ENCODE measurements at places on chromosomes 1 and 21. TPM values are rescaled to one million over a fixed set of nuclear protein-coding genes. Genes with fewer than 3 reads are reported as not detected.

The CDC42BPA gene
- 0.42 TPM for total RNA-seq

GRCh38 chr1:206685769-206686477, 1.2 kb downstream of the MAPKAPK2 start:
- peak overlapping the region; percentile 85 for H3K27ac ChIP-seq
- no peaks in the 10 kb centered on the region for H3K36me3 ChIP-seq
- peaks cover 52% of the 10 kb centered on the region for H3K4me1 ChIP-seq
- H3K27me3 ChIP-seq: no peaks in the 10 kb centered on the region
- peak overlapping the region; percentile 83 for H3K4me3 ChIP-seq
- peak; percentile 47 for DNase-seq

- no peaks in the 10 kb centered on the region for H3K36me3 ChIP-seq
- DNase-seq: no peak
- H3K4me3 ChIP-seq: no peak overlapping the region
- H3K4me1 ChIP-seq: no peaks in the 10 kb centered on the region
- no peaks in the 10 kb centered on the region for H3K27me3 ChIP-seq
Observed at GRCh38 chr1:76770979-76771378, 96.3 kb upstream of the ST6GALNAC5 start.

- DNase-seq: no peak
- no peaks in the 10 kb centered on the region for H3K36me3 ChIP-seq
- no peak overlapping the region for H3K27ac ChIP-seq
- H3K4me3 ChIP-seq: no peak overlapping the region
- H3K27me3 ChIP-seq: no peaks in the 10 kb centered on the region
- H3K4me1 ChIP-seq: peaks cover 46% of the 10 kb centered on the region
Observed at GRCh38 chr21:34133802-34134201, 60.4 kb downstream of the MRPS6 start.

The KCNJ9 gene
- not detected for total RNA-seq

DNA sequence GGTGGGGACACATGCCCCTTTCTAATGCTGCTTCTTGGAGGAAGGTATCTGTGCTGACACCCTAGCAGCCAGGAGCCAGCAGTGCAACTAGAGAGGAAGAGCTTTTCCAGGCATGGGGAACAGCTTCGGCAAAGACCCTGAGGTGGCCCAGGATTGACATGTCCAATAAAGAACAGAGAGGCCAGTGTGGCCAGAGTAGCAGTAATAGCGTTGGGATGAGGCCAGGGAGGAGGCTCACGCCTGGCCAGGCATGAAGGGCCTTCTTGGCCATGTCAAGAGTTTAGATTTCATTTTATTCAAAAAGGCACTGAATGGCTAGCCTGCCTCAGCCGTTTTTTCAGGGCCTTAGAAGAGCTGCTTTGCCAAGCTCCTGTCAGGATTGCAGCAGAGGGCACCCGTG, 16.3 kb upstream of the ADAMTSL4 start:
- H3K27me3 ChIP-seq: no peaks in the 10 kb centered on the region
- no peaks in the 10 kb centered on the region for H3K4me1 ChIP-seq
- H3K27ac ChIP-seq: no peak overlapping the region
- no peaks in the 10 kb centered on the region for H3K36me3 ChIP-seq
- no peak overlapping the region for H3K4me3 ChIP-seq

DNA sequence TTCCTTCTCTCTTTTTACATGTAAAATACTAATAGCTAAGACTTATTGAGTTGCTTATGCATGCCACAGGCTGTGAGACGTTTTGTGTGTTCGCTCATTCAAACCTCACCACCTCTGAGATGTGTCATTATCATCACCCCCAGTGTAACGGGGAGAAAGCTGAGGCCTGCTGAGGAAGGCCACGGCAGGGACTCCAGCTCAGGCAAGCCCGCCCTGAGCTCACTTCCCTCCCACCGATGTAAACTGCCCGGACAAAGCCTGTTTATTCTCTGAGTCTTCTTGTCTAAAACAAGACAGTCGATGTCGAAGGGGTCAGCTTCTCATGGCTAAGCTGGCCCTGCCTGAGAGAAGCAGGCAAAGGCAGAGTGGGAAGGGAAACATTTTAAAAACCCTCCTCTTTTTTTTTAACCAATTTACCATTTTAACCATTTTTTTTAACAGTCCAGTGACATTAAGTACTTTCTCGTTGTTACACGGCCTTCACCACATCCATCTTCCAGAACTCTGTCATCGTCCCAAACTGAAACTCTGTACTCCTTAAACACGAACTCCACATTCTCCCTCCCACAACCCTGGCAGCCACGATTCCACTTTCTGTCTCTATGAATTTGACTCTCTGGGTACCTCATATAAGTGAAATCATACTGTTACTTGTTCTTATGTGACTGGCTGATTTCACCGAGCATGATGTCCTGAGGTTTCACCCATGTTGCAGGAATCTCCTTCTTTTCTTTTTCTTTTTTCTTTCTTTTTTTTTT, 204.8 kb upstream of the GALNT2 start:
- H3K27ac ChIP-seq: no peak overlapping the region
- H3K4me3 ChIP-seq: no peak overlapping the region
- DNase-seq: no peak
- no peaks in the 10 kb centered on the region for H3K27me3 ChIP-seq
- no peaks in the 10 kb centered on the region for H3K4me1 ChIP-seq

- H3K27ac ChIP-seq: no peak overlapping the region
- peaks cover 17% of the 10 kb centered on the region for H3K4me1 ChIP-seq
- no peak overlapping the region for H3K4me3 ChIP-seq
Observed at GRCh38 chr1:111441573-111442192, 7.4 kb downstream of the WDR77 start.

DNA sequence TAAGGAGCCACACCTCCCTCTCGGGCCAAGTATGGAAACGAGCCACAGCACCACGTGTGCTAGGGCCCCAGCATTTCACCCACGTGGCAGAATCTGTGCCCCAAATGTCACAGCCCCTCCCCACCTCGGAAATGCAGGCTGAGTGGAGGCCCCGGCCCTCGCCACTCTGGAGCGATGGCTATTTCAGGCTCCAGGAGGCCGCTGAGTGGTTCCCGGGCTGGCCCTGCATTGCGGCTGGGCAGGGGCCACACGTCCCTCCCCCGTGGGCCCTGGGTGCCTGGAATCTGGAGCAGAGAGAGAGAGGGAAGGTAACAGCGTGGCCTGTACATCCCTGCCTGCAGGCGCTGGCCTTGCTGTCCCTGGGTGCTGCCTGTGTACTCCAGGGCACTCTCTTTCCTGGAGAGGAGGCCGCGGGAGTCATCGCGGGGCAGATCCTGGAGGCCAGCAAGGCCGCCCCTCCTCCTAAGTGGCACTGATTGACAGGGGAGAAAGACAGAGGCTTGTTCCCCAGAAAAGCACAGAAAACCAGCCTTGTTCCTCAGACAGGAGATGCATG, 68.0 kb upstream of the TRAPPC10 start:
- H3K36me3 ChIP-seq: no peaks in the 10 kb centered on the region
- peaks cover 2% of the 10 kb centered on the region for H3K4me1 ChIP-seq
- no peak overlapping the region for H3K27ac ChIP-seq
- DNase-seq: no peak

- DNase-seq: no peak
- H3K27ac ChIP-seq: no peak overlapping the region
- no peaks in the 10 kb centered on the region for H3K4me1 ChIP-seq
- H3K27me3 ChIP-seq: no peaks in the 10 kb centered on the region
Observed at GRCh38 chr1:94582565-94582964, 41.0 kb upstream of the F3 start.

DNA sequence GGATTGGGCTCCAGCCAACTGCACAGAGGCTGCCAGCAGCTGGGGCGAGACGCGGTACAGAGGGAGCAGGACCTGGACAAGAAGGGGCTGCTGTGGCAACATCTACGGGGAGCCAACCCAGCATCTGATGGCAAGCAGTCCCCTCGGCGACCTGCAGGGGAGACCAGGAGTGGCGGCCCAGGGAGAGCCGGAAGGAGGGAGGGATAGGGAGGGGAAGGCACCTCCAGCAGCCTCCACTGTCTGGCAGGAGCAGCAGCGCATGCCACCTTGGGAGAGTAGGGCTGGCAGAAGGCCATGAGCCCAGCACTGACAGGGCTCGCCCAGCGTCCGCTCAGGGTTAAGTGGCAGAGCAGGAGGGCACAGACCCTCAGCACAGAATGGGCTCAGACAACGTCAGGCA, 17.3 kb downstream of the CHD5 start:
- no peaks in the 10 kb centered on the region for H3K36me3 ChIP-seq
- no peak overlapping the region for H3K4me3 ChIP-seq
- H3K4me1 ChIP-seq: no peaks in the 10 kb centered on the region

The HSF2BP gene
- total RNA-seq: 0.53 TPM

The GABRD gene
- not detected for total RNA-seq

The LIPI gene
- not detected for total RNA-seq

DNA sequence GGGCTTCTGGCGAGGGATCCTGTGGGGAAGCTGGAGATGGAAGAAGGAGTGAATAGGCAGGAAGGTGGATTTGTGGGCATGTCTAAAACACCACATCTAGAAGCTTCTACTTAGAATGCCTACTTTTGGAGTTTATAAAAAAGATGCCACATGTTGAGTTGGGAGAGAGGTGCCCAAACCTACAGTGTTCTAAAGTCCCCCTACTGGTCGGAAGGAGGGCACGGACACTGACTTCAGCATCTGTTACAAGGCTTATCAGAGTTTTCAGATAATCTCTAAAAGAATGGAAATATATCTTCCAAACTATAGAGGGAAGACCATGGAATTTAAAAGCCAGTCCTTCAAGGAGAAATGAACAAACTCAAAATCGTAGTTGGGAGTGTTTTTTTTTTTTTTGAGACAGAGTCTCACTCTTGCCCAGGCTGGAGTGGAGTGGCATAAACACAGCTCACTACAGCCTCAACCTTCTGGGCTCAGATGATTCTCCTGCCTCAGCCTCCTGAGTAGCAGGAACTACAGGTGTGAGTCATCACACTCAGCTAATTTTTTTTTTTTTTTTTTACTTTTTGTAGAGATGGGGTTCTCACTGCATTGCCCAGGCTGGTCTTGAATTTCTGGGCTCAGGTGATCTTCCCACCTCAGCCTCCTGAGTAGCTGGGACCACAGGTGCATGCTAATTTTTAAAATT, 14.8 kb downstream of the IBA57 start:
- no peaks in the 10 kb centered on the region for H3K36me3 ChIP-seq
- H3K4me1 ChIP-seq: peaks cover 4% of the 10 kb centered on the region

The OLIG2 gene
- total RNA-seq: not detected

The DNASE2B gene
- total RNA-seq: not detected

GRCh38 chr1:220786337-220787068, at the start of gene MTARC1:
Gene MTARC1, plus strand, starts transcription at chr1:220786913. Its CDS starts 32 bp downstream, at chr1:220786945.
- no peaks in the 10 kb centered on the region for H3K27me3 ChIP-seq
- H3K4me3 ChIP-seq: no peak within 1 kb of the TSS

The PRAMEF4 gene
- total RNA-seq: not detected

DNA sequence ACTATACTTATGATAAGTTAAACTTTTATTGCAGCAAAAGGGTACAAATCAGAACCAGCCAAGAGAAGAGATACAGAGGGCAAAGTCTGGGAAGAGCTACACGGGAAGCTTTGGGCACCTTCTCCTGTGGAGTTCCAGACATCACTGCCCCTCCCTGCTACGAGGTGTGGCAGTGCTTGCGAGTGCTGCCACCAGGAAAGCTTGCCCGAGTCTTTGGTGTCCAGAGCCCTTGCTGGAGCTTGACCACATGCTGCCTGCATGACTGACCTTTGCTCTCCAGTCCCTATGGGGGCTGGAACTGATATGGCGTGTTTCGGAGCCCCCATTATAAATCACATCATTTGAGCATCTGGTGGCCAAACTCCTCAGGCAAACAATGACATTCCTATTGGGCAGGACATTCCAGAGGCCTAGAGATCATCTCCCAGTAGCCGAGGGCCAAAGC, 23.4 kb downstream of the PLEKHO1 start:
- no peaks in the 10 kb centered on the region for H3K36me3 ChIP-seq
- H3K4me1 ChIP-seq: no peaks in the 10 kb centered on the region
- H3K4me3 ChIP-seq: no peak overlapping the region
- no peak for DNase-seq
- H3K27me3 ChIP-seq: no peaks in the 10 kb centered on the region

DNA sequence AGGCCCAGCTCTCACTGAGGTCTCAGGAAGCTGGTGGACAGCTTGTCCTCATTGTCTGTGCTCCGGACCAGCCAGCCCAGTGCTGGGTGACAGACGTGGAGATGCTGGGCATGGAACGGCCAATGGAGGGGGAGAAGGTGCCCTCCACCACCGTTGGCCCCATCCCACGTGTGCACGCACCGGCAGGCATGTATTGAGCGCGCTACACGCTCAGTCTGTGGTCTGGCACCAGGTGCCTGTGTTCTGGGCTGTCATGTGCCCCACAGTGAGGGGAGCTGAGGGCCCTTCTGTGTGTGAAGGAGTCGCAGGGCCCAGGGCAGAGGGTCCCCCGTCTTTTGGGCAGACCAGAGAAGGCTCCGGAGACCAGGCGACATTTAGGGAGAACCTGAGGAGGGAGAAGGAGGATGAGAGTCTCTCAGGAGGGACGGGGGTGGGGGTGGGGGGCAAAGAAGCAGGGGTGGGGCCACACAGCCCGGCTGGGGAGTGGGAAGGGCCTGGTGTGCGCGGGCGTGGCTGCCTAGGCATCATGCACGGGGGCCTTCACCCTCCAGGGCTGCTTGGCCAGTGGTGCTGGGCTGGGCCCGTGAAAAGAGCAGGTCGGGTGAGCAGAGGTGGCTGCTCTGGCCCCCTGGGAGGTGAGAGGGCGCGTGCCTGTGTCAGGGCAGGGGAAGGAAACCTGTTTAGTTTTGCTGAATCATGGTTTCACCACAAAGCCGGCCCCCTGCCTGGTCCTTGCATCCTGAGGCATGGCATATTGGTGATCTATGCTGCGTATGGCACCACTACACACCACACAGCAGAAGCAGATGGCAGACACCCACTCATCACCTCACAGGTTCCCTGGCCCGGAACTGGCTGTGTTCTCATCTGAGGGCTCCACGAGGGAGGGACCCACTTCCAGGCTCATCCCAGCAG, 86.7 kb upstream of the TTC34 start:
- H3K36me3 ChIP-seq: no peaks in the 10 kb centered on the region
- no peak overlapping the region for H3K4me3 ChIP-seq
- no peak overlapping the region for H3K27ac ChIP-seq
- H3K4me1 ChIP-seq: no peaks in the 10 kb centered on the region

DNA sequence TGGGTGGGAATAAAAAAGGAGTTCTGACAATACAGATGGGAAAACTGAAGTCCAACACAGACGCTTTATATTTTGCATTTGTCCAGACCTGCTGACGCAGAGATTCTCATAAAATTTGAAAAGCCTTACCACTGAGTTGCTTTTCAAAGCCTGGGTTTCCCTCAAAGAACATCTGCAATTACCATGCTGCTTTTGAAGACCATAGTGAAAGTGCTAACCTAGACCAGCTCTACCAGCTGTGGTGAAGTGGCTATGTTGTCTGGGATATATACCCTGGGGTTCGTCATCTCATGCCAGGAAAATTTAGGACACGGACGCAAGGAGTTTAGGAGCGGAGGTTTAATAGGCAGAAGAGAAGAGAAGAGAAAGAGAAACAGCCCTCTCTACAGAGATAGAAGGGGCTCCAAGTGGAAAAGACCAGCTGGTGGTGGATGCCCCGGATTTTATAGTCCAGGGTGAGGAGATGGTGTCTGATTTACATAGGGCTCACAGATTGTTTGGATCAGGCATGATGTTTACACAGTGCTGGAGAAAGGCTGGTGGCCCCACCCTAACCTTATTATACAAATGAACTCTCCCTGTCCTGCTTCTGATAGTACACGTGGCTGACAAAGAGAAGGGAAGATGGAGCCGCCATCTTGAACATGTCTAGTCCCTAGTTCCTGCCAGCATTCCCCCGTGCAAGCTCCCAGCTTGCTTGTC, 73.8 kb downstream of the AK4 start:
- H3K4me1 ChIP-seq: no peaks in the 10 kb centered on the region
- no peak for DNase-seq
- H3K27me3 ChIP-seq: no peaks in the 10 kb centered on the region
- no peak overlapping the region for H3K4me3 ChIP-seq
- no peaks in the 10 kb centered on the region for H3K36me3 ChIP-seq

- no peaks in the 10 kb centered on the region for H3K27me3 ChIP-seq
- no peak overlapping the region for H3K27ac ChIP-seq
- H3K4me3 ChIP-seq: no peak overlapping the region
- H3K4me1 ChIP-seq: no peaks in the 10 kb centered on the region
- DNase-seq: no peak
Observed at GRCh38 chr1:21624571-21625389, 44.4 kb downstream of the RAP1GAP start.
